ENCODE measurements at places on chromosomes 5 and 9. TPM values are rescaled to one million over a fixed set of nuclear protein-coding genes. Genes with fewer than 3 reads are reported as not detected.

GRCh38 chr5:98968056-98968564, 39.3 kb upstream of the CHD1 start:
- DNase-seq: no peak

PCDHA5 gene
- total RNA-seq: not detected

DNA sequence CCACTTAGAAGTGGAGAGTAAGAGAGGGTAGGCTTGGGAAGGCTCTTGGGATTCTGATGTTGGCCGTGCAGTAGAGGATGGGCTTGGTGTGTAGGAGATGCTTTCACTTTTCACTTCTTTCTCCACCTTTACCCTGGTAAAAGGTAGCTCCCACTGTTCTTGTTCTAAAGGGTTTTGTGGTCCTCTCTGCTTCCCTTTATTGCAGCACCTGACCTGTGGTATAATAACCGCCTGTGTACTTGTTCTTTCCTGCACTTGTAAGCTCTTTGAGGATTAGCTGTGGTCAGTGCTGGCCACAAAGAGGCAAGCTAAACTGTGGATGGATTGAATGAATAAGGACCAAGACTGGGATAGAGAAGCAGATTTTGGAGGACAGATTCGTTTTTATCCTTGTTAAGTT, 25.2 kb downstream of the KDM4C start:
- no peak for DNase-seq

- DNase-seq: no peak
These were observed 249.3 kb downstream of the DNAH5 start for GRCh38 chr5:13695076-13695712.

CEP72 gene
- 20.4 TPM for total RNA-seq

- DNase-seq: no peak
These were observed 234.3 kb upstream of the ANKH start for GRCh38 chr5:15105799-15106393.

- DNase-seq: no peak
These were observed 8.6 kb downstream of the KLHL9 start for GRCh38 chr9:21326526-21327139.

TMC1 gene
- not detected for total RNA-seq

SPAG8 gene
- total RNA-seq: 0.48 TPM

GRCh38 chr5:150320044-150320613, 17.4 kb upstream of the ARSI start:
- DNase-seq: no peak

CCNI2 gene
- total RNA-seq: 7.7 TPM

GRCh38 chr5:9302218-9302617, 243.7 kb downstream of the SEMA5A start:
- DNase-seq: no peak

DPP7 gene
- 394 TPM for total RNA-seq

DNA sequence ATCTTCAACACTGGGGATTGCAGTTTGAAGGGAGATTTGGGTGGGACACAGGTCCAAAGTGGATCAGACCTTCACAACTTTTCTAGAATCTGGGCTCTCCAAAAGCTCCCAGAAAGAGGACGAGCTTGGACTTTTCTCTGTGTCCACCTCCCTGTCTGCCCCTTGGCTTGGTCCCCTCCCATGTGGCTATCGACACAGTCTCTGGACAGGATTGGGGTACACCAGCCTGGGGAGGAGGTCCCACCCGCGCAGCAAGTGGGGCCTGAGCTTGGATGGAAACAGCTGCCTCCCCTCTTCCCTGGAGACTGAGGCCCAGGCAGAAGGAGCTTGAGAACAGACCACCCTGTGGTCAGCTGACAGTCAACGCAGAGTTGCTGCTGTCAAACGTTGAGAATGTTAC, 84.6 kb upstream of the FCN1 start:
- DNase-seq: no peak

OTULINL gene
- total RNA-seq: 4.8 TPM

FBP2 gene
- not detected for total RNA-seq

PCDHGA12 gene
- total RNA-seq: 0.20 TPM

GRCh38 chr9:123739902-123740301, 190.0 kb downstream of the DENND1A start:
- DNase-seq: no peak

DNA sequence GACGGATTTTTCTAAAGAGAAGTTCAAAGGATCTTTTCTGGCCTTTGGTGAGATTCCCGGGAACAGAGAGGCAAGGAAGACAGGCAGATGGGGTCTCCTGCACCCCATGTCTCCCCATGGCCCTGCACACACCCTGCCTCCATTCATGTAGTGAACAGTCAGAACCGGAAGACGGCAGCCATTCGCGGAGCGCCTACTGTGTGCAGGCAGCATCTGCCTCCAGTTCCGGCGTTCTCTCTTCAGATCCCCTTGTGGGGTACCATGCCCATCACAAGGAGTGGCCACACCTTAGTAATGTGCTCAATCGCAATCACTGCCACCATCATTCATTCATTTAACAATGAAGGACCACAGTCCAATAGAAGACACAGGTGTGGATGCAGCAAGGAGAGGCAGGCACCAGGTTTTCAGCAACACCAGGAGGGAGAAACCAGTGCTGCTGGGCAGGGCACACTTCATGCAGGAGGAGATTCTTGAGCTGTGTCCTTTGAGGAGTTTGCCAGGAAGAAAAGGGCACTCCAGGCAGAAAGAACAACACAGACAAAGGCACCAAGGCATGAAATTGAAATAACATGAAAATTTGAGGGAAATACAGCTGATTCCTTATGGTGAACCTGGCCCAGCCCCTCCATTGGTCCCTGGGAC, 171.5 kb upstream of the PHYKPL start:
- DNase-seq: no peak

CAPSL gene
- total RNA-seq: 0.40 TPM

MRPL41 gene
- total RNA-seq: 99.0 TPM

DNA sequence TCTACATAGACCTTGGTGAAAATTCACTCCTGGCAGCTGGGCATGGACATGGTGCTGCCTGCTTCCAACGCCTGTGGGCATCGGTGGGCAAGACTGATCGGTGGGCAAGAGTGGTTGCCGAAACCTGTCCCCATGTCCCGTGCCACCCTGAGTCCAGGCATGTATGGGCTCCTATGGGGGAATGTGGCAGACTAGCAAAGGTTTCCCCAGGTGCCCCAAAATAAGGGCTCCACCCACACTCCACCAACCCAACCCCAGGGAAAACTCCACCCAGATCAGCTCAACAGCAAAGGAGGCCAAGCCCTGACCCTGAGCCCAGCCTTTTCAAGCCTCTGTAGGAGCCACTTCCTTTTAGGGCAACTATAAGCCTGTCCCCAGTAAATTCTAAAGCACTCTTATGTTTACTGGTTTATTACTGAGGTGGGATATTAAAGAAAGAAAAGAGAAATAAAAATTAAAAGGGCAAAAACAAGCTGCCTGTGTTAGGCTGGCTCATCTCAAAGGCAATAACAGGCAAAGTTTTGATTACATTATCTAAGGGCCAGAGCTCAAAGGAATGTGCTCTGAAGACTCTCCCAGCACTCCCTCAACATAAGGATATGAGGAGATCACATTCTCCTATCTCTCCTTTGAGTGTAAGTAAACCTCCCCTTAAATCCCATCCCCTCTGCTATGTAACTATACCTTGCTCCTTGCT, 8.9 kb upstream of the SPATA31E1 start:
- no peak for DNase-seq

AFAP1L1 gene
- total RNA-seq: not detected

SLC23A1 gene
- total RNA-seq: not detected

DNA sequence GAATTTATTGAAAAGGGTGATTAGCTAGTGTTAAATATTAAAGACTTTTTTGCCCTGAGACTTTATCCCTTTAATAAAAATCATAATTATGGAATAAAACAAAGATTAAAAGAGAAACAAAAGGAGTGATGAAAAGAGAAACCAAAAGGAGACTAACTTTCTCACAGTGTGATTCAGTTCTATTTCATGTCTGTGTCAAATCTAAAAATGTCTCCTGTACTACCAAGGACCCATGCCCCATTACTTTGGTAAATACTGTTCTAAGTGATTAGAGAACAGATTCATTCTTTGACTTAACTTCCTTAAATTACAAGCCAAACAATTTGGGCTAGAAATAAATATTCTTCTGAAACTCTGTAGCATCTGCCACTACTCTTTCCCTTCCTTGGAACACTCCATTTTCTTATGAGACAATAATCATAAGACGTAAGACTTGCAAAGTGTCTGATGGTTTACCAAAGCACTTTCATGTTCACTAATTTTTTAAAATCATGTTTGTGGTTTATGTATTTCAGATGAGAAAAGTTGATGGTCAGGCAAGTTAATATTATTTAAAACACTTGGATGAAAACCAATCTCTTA, 319.0 kb downstream of the EBF1 start:
- no peak for DNase-seq

RECK gene
- total RNA-seq: 2.0 TPM

CATSPER3 gene
- 0.63 TPM for total RNA-seq

FOXD4L4 gene
- not detected for total RNA-seq

GRCh38 chr5:145198525-145199260, 636.4 kb downstream of the PRELID2 start:
- no peak for DNase-seq

DNA sequence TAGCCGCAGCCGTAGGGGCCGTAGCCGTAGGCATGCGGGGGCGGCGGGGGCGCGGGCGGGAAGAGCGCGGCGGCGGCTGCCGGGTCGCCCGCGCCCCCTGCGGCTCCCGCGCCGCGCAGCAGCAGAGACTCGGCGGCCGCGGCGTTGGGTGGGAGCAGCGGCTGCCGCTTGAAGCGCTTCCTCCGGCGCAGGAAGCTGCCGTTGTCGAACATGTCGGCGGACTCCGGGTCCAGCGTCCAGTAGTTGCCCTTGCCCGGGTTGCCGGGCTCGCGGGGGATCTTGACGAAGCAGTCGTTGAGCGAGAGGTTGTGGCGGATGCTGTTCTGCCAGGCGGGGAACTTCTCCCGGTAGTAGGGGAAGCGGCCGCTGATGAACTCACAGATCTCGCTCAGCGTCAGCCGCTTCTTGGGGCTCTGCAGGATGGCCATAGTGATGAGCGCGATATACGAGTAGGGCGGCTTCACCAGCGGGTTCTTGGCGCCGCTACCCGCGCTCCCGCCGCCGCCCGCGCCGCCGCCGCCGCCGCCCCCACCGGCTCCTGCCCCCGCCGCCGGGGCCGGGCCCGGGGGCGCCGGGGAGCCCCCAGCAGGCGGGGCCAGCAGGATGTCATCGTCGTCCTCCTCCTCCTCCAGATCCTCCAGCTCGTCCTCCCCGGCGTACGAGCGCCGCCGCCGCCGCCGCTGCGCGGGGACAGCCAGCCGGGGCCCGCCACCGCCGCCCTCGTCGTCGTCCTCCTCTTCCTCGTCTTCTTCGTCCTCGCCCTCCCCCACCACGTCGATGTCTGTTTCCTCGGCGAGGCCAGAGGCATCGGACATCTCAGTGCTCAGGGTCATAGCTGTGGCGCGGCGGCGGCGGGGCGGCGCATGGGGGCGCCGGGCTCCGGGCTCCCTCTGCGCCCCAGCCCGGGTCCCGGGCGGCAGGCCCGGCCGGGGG, 781 bp downstream of the FOXD1 start:
- peak; percentile 26 for DNase-seq

LRRC70 gene
- total RNA-seq: 0.38 TPM

GRCh38 chr9:2745560-2746380, 28.5 kb downstream of the KCNV2 start:
- DNase-seq: no peak

DNA sequence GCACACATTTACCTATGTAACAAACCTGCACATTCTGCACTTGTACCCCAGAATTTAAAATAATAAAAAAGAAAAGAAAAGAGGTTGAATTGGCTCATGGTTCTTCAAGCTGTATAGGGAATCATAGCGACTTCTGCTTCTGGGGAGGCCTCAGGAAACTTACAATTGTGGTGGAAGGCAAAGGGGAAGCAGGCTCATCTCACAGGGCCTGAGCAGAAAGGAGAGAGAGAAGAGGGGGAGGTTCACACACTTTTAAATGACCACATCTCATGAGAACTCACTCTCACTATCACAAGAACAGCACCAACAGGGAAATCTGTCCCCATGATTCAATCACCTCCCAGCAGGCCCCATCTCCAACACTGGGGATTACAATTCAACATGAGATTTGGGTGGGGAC, 214.6 kb downstream of the CDK5RAP2 start:
- DNase-seq: no peak

DNA sequence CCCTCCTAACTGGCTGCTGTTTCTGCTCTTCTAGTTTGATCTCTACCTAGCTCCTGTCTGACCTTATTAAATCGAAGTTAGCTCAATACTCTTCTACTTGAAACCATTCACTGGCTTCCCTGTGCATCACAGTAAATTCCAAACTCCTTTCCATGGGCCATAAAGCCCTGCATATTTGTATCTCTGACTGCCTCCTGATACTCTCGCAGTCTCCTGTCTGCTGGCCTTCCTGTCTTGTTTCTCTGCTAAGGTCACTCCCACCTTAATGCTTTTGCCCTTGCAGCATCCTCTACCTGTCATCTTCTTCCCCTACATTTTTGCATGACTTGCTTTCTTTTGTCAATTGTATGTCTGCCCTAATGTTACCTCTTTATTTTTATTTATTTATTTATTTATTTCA, 44.8 kb downstream of the SNCAIP start:
- DNase-seq: no peak

- DNase-seq: no peak
These were observed 36.0 kb downstream of the RCL1 start for GRCh38 chr9:4828761-4829160.

DNA sequence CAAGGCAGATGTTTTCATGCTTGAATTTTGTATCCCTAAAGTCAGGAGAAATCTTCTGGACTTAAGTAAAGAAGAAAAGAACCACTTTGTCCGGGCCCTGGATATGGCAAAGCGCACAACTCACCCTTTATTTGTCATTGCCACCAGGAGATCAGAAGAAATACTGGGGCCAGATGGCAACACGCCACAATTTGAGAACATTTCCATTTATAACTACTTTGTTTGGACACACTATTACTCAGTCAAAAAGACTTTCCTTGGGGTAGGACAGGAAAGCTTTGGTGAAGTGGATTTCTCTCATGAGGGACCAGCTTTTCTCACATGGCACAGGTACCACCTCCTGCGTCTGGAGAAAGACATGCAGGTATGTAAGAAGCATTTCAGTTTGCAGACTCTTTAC, 2.3 kb downstream of the TYRP1 start:
- DNase-seq: no peak

GRCh38 chr5:139212486-139212885, 14.3 kb upstream of the SIL1 start:
- no peak for DNase-seq

LCN6 gene
- not detected for total RNA-seq

GRCh38 chr5:97735209-97735608, 552.2 kb upstream of the RIOK2 start:
- no peak for DNase-seq

GRCh38 chr5:142869886-142870285, 99.7 kb downstream of the ARHGAP26 start:
- DNase-seq: no peak

GRCh38 chr5:107430071-107430625, 240.6 kb downstream of the EFNA5 start:
- DNase-seq: no peak

GFI1B gene
- total RNA-seq: 0.87 TPM

TMEM232 gene
- 0.29 TPM for total RNA-seq

PFN3 gene
- not detected for total RNA-seq
